ENCODE measurements at places on chromosomes 13 and 19. TPM values are rescaled to one million over a fixed set of nuclear protein-coding genes. Genes with fewer than 3 reads are reported as not detected.

Gene SPC24
- total RNA-seq: 111 TPM

Gene STXBP2
- total RNA-seq: 7.4 TPM

Gene NXNL1
- total RNA-seq: not detected

Gene LRRC8E
- total RNA-seq: 7.4 TPM

Gene WASF3
- total RNA-seq: 12.2 TPM

Gene RPS19
- 1,046 TPM for total RNA-seq

Gene CEACAM3
- total RNA-seq: not detected

Gene LILRA1
- not detected for total RNA-seq

Gene NEK5
- total RNA-seq: not detected

Gene MEF2B
- 0.17 TPM for total RNA-seq

Gene ZNF541
- not detected for total RNA-seq

Gene FUT1
- under 0.01 TPM for total RNA-seq

Gene C19orf85
- total RNA-seq: not detected

Gene FFAR1
- not detected for total RNA-seq

Gene CAB39L
- total RNA-seq: 18.2 TPM

Gene SELENOV
- not detected for total RNA-seq

Gene CPAMD8
- 3.5 TPM for total RNA-seq

Gene ZNF577
- total RNA-seq: 8.3 TPM

Gene LSR
- 0.29 TPM for total RNA-seq

Gene CLEC17A
- under 0.01 TPM for total RNA-seq

All from smooth muscle cell of trachea (primary cell).